ENCODE measurements at places on chromosomes 3 and 15.

DNA sequence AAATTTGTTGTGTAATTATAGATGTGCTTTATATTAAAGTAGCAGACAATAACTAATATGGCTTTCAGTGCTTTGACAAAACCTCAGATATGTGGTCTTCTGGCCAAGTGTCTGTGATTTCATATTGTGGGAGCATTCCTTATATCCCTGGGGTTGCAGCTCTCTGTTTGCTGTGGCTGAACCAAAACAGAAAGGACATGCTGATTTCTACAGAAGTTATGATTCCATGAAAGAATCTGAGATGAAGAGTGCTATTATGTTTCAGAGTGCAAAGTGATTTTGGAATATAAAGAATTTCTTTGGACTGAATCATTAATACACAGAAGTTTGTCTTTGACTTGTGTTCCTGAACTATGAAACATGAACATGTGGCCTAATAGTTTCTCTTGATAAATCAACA lies 36.5 kb downstream of the CDV3 start:
- no peak for DNase-seq

DNA sequence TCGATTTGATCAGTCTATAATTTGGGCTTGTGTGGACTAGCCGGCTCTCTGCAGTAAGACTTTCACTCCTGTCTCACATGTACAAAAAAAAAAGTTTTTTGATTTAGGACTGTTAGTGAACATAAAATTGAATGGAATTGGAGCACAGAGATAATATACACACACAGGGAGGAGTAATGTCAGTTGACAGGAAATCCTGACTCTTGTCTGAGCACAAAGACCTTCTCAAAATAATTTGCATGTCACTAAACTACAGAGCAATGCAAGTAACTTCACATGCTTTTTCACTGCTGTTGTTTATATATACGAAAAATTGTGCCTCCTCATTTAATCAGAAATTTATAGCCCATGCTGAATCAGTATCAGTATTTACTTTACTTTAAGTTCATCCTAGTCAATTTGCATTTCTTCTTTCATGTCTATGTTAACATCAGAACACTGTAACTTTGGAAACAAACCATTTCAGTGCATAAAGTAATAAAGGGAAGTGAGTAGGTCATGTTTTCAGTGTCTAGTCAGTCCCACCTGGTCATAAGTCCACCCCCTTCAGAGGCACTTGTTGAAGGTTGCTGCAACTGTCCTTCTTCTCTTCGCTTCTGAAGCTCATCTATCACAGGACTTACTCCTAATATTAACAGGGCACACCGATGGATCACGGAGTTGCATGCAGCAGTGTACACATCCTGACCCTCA lies 115.8 kb downstream of the FBXL22 start:
- DNase-seq = no peak

GRCh38 chr3:112634786-112635541 lies 6.0 kb downstream of the CCDC80 start:
- DNase-seq = no peak

GRCh38 chr15:98651581-98652220 lies 3.4 kb downstream of the IGF1R start:
- DNase-seq = peak; percentile 29

GRCh38 chr3:44467241-44467640 lies 10.2 kb downstream of the ZNF445 start:
- DNase-seq = no peak

GRCh38 chr15:21261965-21262850 lies 178.1 kb downstream of the POTEB3 start:
- DNase-seq = peak; percentile 6

GRCh38 chr15:57924598-57924997 lies 140.9 kb downstream of the ALDH1A2 start:
- DNase-seq = no peak

DNA sequence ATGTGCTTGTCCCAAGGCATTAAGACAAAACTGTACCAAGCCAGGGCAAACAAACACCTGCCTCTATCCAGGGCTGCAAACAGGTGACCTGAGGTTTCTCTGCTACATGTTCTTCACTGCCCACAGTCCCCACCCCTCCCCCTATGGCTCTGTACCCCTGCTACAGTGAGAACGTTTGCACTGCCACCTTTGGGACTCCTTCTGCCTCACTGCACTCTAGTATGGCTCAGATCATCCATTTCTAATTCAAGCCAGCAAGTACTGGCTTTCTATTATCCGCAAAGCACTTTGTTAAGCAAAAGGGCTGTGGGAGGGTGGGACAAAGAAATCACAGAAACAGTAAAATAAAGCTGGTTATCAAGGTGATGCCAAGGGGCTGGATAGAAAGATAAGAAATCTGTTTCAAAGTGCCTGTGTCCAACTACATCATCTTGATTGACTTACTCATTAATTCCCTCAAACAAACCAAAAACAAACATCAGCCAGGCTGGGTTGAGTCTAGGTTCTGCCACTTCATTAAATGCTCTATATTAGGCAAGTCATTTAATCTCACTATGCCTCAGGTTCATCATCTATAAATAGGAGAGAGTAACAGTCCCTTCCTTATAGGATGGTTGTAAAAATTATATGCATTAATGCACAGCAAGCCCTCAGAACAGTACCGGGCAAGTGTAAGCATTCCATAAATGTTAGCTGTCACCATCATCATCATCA lies 95.3 kb downstream of the PDZRN3 start:
- no peak for DNase-seq

DNA sequence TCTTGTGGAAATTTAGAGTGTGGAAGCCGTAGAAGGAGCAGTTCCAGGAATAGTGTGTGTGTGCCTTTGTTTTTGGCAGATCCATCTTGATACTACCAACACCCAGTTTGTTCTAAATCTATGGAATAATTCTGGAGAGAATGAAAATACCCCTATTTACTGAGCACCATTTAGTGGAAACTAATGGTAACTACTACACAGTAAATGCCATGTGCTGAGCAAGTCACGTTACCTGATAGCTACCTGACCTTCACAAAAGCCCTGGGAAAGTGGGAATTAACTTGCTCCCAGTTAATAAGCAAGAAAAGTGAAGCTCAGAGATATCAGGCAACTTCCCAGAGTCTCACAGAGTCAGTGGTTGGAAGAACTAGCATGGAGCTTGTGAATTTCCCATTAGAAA lies 137.7 kb downstream of the ARPP21 start:
- no peak for DNase-seq

- DNase-seq = no peak
Measured at GRCh38 chr15:101001796-101002195, 82.6 kb downstream of the LRRK1 start.

DNA sequence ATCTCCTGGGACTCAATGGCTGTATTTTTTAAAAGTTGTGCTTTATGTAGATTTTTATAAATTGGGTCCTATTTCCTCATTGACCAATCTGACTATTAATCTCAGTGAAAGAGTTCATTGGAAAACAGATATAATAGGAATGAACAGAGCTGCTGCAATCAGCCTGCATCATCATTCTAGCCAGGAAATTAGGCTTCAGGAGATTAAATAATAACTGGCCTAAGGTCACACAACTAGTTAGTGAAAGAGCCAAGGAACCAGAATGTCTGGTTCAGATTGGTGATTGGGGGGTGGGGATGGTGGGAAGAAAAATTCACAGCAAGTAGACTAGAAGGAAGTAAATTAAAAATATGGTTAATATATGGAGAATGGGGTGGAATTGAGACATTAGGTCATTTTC lies 180.9 kb upstream of the ROPN1 start:
- no peak for DNase-seq

- no peak for DNase-seq
Measured at GRCh38 chr3:100957261-100957986, 35.8 kb downstream of the ABI3BP start.

GRCh38 chr3:98531622-98532274 lies at the start of gene GPR15:
Gene GPR15 (plus strand): TSS chr3:98531978. CDS start chr3:98532034, 56 bp downstream.
- DNase-seq = no peak

DNA sequence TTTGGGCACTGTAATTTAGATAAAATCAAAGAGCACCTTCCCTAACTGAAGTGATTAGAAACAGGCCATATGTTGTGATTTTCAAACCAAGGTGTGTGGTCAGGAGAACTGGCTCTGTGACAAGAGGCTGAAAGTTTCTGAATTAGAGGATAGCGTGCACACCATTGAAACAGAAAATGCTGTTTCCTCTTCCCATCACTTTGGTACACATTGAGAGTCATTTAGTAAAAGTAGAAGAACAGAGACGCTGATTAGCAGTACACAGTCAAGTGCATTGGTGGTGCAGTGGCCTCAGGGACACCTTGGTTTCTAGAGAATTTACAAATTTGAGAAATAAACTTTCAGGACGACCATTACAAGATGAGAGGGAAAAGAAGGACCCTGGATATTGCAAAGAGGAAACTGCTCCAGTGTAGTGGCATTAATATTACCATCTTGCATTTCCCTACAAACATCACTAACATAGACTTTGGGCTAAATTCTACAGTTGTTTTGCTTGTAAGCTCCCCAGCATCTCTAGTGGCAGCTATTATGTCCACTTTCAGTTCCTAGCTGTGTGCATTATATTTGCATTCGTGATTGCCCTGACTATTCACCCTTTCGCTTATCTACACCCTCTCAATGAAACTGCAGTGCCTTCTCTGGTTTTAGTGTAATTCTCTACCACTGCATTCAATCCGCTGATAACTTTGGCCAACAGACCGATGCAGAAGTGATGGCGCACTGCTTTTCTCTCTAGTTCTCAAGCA lies 728.1 kb upstream of the GRM7 start:
- no peak for DNase-seq

DNA sequence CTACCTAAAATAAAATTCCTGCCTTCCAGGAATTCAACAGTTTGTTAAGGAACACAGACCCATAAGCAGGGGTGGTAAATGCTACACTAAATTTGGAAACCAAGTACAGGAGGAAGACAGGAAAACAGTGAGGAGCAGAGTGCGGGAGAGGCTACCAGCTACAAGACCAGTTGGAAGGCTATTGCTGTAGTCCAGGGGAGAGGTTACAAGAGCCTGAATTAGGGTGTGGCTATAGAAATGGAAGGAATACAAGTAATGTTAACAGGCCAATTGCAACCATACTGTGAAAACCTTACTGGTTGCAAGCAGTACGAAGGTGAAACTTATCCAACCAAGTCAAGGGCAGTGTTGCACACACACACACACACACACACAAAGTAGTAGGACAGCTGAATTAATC lies 880 bp upstream of the ARMC8 start:
- peak; percentile 14 for DNase-seq

GRCh38 chr15:39583596-39584265 lies 2.9 kb downstream of the THBS1 start:
- peak; percentile 33 for DNase-seq

DNA sequence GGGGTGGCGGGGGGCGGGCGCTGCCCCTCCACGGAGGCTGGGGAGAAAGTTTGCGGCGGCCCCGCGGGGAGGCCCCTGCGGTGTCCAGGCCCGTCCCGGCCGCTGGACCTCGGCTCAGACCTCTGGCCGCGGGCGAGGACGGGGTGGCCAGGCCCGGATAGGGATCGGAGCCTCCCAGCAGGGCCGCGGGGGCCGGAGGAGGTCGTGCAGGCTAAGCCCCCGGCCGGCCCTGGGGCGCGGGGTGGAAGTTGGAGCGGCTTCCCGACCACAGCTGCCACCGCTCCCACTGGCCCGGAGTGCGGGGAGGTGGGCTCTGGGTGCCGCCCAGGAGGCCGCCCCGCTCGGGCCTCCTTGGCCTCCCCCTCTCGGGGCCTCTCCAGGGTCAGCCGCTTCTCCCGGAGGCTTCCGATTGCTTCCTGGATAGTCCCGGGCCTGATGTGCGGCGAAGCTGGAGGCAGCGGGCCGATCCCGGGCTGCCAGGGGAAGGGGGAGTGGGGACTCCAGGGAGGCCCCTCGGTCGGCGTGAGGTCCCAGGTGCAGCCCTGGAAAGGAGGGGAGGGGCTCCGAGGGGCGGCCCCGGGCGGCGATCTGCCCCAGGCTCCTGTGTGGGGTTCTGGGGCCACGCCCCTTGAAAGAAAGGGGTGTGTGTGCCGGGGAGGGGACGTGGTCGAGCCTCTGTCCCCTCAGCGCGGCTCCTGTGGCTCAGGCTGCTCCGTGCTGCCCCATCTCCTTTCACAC lies 907 bp downstream of the PLXNA1 start:
- DNase-seq = no peak

- no peak for DNase-seq
Measured at GRCh38 chr15:60993008-60993407, 236.1 kb downstream of the RORA start.

DNA sequence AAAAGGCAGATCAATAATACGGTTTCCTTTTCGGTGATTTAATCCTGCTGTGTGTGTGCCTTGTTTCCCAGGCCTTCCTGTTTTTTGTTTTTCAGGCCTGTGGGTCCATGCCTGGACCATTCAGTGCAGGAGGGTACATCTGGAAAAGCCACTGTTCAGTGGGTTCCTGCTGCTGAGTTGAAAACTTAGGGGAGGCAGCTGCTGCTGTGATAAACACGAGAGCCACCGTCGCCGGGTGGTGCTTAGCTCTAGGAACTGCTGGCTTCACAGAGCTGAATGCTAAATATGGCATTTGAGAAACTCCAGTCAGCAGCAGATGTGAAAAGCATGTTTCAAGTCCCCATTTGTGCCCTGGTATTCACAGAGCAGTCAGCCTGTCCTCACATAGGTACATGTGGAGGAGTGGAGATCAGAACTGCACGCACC lies 44.0 kb downstream of the SYNM start:
- DNase-seq = no peak

Measured in A549 (cell line).